ENCODE measurements at places on chromosomes 11 and 22. TPM values are rescaled to one million over a fixed set of nuclear protein-coding genes. Genes with fewer than 3 reads are reported as not detected.

- no peak for DNase-seq
Measured at GRCh38 chr22:29205252-29205593, 473 bp upstream of the EMID1 start.

Gene CCDC188
- total RNA-seq: 1.00 TPM

- no peak for DNase-seq
Measured at GRCh38 chr11:103737037-103737622, 299.3 kb upstream of the DDI1 start.

Gene LRRC74B
- total RNA-seq: not detected

GRCh38 chr11:134346101-134346975, 14.6 kb downstream of the GLB1L2 start:
- no peak for DNase-seq

GRCh38 chr22:47030143-47030661, 267.8 kb downstream of the TBC1D22A start:
- no peak for DNase-seq

DNA sequence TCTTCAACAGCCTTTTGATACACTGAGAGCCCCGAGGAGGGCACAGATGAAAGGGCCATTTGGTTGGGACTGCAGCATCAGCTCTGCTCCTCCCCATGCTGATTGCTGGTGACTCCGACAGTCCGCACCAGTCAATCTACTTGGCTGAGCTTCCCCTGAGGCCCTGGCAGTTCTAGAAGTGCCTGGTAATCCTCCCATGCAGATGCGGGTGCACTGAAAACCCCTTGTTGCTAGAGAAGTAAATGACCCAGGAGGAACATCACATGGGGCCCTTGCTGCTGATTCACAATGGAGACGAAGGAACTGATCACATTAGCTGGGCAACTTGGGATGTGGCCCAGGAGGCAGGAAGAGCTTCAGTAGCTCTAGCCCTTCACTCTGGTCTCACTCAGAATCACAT, 35.2 kb upstream of the RIC3 start:
- DNase-seq: no peak

GRCh38 chr22:17981497-17981896, 42.9 kb downstream of the MICAL3 start:
- DNase-seq: no peak

DNA sequence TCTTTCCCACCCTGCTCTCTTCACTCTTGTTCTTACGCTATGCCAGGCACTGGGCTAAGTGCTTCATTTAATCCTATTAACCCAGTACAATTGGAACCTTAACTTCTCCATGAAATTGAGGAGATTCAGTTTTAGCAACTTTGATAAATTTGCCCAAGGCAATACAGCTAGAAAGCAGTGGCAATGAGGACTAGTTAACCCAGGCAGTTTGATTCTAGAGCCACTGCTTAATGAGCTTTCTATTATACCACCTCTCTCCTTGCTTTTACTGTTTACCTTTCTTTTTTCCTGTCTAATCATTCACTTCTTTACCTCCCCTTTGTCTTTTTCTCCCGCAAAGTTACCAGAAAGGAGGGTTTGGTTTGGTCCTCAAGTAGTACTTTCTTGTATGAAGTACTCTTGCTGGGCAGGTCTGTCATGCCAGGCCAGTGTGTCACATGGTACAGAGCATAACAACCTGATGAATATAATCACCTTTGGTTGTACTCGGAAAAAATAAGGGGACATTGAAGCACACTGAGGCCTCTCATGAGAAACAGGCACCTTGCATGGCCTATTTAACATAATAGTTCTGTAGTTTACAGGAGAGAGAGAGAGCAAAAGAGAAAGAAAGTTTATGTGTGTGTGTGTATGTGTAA, 70.6 kb downstream of the PDHX start:
- DNase-seq: no peak

Gene PKP3
- 1.2 TPM for total RNA-seq

GRCh38 chr11:57116654-57117053, 65.1 kb upstream of the LRRC55 start:
- no peak for DNase-seq

DNA sequence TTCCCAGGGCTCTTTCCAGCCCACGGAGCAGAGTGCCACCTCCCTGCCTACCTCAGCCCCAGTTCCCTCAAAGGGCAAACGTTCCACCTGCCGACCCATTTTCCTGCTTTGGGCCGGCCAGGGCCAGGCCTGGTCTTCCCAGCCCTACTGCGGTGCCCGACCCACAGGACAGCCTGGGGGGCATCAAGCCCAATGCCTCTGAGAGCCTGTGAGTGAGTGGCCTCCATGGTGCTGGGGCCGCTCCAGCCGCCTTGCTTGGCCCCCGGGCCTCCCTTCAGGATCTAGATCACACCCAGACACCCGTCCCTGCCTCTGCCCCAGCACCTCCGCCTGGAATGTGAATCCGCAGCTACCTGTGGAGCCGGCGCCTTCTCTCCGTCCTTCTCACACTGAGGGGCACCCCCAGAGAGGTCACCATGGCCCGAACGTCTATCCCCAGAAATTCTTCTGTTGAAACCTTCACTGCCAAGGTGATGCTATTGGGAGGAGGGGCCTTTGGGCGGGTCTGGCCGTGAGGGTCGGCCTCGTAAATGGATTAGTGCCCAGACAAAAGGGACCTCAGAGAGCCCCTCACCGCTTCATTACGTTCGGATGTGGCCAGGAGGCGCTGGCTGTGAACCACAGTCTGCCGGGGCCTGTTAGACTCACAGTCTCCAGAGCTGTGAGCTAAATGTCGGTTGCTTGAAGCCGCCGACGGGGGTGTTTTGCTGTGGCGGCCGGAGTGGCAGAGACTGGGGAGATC, 36.2 kb upstream of the BRSK2 start:
- no peak for DNase-seq

DNA sequence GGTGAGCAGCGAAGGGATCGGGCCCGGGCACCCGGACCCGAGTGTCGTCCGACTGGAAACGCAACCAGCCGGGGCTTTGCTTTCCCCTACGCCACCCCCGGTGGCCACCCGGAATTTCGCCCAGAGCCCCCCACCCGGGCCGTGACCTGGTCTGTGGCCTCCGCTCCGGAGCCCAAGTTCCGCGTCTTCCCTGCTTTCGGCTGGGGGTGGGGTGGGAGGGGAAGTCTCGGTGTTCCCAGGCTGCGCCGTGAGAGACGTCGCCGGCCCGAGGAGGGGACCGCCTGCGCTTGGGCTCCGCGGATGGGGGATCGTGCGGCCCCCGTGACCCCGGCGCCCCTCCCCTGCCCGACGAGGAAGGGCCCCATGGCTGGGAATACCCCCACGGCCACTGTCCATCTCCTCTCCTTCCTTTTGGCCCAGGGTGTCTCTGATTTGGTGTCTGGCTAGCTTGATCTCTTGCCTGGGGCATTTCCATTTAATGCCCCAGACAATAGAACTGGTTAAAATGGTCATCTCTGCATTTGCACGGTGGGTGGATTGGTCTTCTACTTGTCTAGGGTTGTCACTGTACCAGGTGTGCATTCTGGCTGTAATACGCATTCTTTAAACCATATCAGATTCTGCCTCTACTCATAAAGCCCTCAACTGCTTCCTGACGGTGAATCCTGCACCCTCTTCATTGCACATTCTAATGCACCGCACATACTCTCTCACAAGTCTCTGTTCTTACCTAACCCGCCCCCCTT, 789 bp downstream of the SIK2 start:
- no peak for DNase-seq

DNA sequence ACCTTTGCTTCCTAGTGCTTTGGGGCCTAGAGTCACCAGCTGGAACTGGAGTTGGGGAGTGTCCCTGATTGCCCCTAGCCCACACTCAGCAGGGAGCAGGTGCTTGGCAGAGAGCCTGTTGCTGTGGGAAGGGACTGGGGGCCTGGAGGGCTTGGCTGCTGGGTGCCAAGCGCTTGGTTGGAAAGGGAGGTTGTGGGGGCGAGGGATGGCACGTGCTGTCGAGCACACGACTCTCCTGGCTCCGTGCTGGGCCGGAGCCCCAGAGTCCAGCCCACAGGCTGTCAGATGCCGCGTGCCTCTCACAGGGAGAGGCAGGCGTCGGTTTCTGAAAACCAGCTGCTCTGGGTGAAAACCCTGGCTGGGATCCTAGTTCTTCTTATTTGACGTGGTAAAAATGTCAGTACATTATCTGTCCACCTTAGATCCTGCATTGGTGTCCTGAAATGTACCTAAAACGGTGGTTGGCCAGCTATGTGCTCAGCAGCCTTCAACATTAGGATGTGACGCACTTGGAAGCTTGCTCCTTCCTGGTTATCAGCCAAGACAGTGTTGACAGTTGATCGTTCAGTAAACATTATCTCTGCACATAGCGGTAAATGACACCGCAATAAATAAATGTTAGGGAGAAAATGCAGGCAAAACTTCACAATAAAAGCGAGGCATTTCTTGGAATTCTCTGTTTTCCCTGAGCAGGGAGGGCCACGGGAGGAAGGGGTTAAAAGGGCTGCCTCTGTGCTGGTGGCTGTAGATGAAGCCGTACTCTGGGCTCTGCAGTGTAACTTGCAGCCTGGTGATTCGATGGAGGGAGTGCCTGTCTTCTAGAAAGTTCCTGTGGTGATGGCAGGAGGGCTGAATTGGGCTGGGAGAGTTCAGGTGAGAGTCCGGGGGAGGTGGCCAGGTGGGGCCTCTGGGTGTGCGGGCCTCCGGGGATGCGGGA, 29.2 kb downstream of the GRAMD4 start:
- DNase-seq: no peak

- no peak for DNase-seq
Measured at GRCh38 chr11:119782739-119783072, 53.7 kb upstream of the NECTIN1 start.

DNA sequence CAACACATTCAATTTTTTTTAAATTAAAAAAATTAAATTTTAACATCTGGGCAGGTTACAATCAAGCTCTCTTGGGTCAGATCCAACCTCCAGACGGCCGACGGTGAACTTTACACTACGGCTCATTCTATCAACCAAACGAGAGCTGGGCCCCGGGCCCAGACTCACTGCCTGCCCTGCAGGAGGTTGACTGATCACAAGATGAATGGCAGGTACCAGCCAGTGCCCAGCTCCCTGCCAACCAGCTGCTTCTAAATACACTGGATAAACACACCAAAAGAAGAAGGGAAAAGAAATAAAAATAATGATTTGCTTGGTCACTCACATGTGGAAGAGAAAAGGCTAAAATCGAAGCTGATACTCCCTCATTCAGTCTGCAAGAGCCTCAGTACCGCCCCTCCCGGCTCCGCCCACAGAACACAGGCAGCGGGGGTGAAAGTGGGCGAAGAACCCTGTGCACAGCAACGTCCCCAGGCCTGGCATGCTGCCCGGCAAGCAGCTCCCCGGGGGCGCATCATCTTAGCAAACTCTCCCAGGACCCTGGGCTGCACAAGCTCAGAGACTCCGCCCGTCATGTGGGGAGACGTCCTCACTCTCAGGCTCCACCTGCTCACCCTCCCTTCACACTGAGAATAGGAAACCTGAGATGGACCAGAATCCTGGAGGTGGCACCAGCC, 303.4 kb downstream of the SHANK2 start:
- DNase-seq: no peak

DNA sequence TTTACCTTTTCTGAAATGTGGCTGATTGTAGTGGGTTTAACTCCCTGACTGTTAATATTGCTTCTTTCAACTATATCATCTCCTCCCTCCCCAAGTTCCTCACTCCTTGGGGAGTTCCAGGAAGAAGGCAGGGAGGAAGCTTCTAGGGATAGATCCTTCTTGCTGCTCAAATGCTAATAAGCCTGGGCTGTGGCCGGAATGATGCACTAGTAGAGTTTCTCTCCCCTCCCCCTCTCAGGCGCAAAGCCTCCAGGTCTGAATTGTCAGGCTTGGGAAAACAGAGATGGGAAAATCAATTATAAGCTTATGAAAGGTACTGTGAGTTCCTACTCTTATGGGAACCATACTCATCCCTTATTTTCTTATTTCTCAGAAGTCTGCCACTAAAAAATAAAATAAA, 30.8 kb downstream of the FEZ1 start:
- DNase-seq: no peak

Gene A4GALT
- total RNA-seq: 42.1 TPM

Gene GNAZ
- total RNA-seq: 18.3 TPM

DNA sequence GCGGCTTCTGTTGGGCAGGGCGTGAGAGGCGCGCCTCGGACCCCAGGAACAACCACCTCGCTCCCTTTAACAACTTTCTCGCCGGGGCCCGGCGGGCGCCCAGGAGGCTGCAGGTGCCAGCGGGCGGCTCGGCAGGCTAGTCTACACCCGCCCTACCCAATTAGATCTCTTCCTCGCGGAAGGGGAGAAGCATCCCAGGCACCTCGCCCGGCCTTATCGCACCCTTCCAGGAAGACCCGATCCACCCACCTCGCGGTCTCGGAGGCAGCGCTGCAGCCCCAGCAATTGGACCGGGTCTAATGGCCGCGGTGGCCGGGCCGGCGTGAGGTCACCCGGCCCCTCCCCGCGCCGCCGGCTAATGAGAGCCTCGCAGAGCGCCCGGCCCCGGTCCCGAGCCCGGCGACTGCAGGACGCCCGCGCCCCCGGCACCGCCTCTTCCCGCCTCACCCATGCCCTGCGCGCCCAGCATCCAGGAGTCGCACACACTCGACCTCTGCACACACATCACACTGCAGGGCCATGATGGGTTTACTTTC, at the start of gene PLAAT3:
PLAAT3 (minus strand) TSS at position 298 of the 536 bp plus-strand sequence. CDS start 419 bp downstream, outside the sequence.
- DNase-seq: peak; percentile 94

DNA sequence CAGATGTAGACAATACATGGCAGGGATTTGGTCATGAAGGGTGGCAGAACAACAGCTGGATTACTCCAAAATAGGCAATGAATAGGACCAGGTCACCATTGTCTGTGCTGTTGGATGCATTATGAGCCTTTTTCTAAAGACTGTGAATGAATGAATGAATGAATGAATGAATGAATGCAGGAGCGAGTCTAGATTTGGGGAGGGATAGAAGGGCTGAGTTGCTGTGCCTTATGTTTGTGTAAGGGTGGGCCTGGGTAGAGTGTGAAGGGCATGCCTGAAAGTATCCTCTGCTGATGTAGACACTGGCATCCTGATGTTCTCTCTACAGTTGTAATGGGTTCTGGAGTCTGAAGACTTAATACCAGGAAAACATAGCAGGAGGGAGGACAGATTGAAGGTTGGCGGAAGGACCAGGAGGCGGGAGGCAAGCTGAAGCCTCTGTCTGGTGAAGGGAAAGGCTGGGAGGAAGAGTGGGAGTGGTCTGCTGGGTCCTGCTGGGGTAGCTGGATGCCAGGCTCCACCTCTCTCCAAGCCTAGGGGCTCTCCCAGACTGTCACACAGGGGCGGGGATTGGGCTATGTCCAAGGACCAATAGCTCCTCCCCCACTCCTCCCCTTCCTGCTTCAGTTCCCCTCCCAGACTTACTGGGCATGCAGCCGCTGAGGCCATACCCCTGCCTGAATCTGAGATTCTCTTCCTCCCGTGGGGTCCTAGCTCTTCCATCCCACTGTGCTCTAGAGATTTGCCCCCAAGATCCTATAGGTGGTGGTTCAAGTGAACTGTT, 4.8 kb downstream of the TRIM3 start:
- DNase-seq: peak; percentile 94

DNA sequence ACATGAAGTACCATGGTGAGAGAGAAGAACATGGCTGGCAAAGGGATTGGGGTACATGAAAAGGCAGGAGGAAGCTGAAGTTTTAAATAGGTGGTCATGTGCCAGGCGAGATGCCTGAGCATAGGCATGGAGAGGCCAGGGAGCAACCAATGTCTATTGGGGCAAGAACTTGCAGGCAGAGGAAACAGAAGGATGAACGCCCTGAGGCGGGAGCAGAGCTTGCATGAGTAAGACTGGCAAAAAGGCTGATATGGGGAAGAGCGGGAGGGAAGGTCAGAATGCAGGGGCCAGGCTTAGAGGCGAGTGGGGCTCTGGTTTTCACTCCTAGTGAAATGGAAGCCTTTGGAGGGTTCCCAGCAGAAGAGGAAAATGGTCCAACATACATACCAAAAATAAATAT, 52.5 kb upstream of the VSTM5 start:
- DNase-seq: no peak
